ENCODE measurements at places on chromosomes 7 and 10. TPM values are rescaled to one million over a fixed set of nuclear protein-coding genes. Genes with fewer than 3 reads are reported as not detected.
A peak's percentile ranks its signal among the peaks of the same experiment; 100 is the strongest.

CALML5 gene
- not detected for total RNA-seq

ZNF25 gene
- total RNA-seq, result 4.4 TPM

GRCh38 chr7:82257118-82257695 is 186.4 kb downstream of the CACNA2D1 start:
- no peak for DNase-seq

DNA sequence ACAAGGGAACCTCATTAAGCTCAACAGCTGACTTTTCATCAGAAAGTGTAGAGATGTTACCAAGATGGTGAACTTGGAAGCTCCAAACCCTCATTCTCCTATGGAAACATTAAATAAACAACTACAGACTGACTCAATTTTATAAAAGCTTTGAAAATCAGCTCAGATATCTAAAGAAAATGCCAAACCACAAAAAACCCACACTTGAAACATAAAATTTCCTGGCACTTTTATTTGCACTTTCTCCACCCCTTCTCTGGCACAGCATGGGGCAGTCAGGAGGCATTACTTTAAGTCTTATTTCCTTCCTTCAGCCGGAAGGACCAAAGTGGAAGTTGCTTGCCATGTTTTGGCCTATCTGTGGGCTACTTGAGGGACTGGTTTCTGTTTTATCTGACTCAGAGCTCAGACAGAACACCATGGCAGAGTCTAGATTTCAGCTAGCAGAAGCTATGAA is 114.7 kb downstream of the ODAD2 start:
- DNase-seq, result no peak

DNA sequence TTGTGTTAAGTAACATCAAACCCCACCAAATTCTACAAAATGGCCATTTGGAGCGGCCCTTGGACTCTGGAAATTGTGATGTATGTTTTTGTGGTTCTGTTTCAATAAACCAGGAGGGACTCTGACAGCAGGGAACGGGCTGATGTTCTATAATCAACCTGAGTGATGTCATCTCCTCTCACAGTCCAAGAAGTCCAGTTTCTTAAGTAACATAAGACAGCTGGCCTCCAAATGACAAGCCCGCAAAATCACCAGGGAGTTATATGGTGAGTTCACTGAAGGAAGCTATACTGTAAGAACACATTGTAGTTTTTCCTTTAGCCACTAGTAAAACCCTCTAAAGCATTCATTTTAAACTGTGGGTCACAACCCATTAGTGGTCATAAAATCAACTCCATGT is 34.0 kb downstream of the GOT1 start:
- no peak for DNase-seq

DNA sequence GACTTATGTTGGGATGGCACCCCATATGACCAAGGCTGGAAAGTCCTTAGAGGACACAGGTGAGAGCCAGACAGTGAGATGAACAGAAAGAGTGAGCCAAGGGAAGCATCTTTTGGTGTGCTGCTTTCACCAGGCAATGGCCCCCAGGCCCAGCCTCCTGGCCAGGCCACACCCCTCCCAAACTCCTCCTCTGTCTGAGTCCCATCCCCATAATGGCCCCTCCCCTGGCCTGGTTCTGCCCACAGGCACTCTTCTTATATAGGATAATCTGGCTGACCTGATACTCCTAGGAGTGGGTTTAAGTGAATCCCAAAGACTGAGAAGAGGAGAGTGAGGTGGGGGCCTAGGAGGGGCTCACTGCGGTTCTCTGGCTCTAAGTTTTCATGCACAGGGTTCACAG is 252.5 kb downstream of the RPS24 start:
- DNase-seq, result no peak

CRHR2 gene
- total RNA-seq, result not detected

DNA sequence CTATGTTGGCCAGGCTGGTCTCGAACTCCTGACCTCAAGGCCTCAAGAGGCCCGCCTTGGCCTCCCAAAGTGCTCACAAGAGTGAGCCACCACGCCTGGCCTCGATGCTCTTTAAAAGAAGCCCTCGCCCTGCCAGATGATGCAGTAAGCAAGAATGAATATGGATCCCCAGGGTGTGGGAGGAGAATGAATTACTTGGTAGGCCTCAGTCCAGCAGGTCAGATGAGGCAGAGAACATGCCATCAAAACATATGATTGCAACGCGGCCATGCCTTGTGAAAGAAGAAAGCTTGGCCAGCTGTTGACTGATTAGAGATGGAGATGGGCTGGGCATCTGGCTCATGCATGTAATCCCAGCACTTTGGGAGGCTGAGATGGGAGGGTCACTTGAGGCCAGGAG is 68.7 kb downstream of the CAMK1D start:
- no peak for DNase-seq

ZFAND4 gene
- total RNA-seq, result 23.3 TPM

HOXA10 gene
- total RNA-seq, result not detected

DNA sequence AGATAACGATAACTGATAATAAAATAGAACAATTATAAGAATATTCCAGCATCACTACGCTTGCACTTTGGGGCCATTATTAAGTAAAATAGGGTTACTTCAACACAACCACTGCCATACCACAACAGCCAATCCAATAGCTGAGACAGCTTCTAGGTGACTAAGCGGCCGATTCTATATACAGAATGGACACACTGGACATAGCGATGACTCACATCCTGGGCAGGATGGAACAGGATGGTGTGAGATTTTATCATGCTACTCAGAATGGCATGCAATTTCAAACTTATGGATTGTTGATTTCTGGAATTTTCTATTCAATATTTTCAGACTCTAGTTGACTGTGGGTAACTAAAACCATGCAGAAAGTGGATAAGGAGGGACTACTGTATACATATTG is 920.9 kb downstream of the LRMDA start:
- DNase-seq, result no peak

- no peak for DNase-seq
These were observed 275.4 kb downstream of the GRID1 start for GRCh38 chr10:86091216-86091615.

- peak; percentile 24 for DNase-seq
These were observed 133.8 kb upstream of the PLXNA4 start for GRCh38 chr7:132709971-132710567.

COL26A1 gene
- total RNA-seq, result not detected

PARP12 gene
- total RNA-seq, result 96.9 TPM

- DNase-seq, result no peak
These were observed 248.1 kb upstream of the HABP2 start for GRCh38 chr10:113304726-113305125.

- no peak for DNase-seq
These were observed 156.5 kb downstream of the CSTF2T start for GRCh38 chr10:51542853-51543252.

MSMB gene
- not detected for total RNA-seq

DNA sequence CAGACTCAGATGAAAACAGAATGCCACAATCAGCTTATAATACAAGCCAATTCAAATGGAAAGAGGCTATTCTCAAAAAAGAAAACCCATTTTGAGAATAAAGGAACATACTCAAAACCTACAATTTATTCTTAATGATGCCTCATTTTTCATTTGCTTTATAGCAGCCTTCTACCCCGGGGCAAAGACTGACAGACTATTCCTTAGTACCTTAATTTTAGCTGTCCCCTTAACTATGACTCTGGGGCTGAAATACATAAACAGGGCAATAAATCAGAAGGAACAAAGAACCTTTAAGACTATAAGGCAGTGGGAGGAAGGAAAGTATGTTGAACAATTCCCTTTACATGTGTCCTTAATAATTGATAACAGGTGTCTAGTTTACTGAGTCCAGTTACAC is 76.8 kb downstream of the TMEM106B start:
- no peak for DNase-seq

HYAL4 gene
- total RNA-seq, result not detected

DNA sequence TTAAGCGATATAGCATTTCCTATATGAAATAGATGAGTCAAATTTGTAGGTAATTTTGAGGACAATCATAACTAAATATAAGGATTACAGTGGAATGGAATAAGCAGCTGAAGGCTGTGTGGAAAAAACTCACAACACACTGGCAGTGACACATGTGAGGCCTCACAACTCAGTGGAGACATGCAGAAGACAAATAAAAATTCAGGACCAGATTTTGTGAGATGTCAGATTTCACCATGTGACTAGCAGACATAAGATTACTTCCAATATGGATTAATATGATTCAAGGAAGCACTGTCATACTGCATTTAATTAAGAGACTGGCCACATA is 17.6 kb downstream of the ERLIN1 start:
- no peak for DNase-seq

DNA sequence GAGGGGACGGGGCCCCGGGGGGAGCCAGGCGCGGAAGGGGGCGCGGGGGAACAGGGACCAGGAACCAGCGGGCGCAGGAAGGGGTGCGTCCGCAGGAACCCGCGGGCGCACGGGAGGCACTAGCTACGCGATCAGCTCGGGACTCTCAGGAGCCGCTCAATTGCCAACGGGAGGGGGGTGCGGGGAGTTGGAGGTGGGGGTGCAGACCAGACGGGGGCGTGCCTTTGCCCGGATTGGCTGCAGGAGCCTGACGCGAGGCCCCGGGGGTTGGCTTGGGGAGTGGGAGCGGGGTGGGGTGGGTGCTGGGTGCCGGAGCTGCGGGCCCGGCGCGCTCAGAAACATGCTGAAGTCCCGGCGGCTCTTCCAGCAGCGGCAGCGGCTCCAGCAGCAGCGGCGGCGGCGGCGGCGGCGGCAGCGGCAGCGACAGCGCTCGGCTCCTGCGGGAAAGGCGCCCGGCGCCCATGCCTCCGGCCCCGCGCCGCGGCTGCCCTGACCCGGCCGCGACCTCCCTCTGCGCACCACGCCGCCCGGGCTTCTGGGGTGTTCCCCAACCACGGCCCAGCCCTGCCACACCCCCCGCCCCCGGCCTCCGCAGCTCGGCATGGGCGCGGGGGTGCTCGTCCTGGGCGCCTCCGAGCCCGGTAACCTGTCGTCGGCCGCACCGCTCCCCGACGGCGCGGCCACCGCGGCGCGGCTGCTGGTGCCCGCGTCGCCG is at the start of gene ADRB1:
Gene ADRB1 (plus strand): TSS at position 335 of the 715 bp plus-strand sequence. CDS start 267 bp downstream, at position 602.
- peak; percentile 60 for DNase-seq

DNA sequence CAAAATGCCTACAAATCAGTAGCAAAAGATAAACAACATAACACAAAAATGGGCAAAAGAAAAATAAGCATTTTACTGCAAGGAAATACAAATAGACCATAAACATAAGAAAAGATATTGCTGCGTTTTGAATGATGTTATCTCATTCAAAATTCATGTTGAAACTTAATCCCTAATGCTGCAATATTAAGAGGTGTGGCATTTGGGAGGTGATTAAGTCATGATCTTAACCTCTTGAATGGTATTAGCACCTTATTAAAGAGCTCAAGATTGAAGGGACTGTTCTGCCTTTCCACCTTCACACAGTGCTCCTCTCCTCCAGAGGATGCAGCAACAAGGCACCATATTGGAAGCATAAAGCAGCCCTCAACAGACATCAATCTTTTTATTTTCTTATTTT is 12.4 kb upstream of the TNKS2 start:
- DNase-seq, result no peak

CDHR3 gene
- 0.92 TPM for total RNA-seq

DNA sequence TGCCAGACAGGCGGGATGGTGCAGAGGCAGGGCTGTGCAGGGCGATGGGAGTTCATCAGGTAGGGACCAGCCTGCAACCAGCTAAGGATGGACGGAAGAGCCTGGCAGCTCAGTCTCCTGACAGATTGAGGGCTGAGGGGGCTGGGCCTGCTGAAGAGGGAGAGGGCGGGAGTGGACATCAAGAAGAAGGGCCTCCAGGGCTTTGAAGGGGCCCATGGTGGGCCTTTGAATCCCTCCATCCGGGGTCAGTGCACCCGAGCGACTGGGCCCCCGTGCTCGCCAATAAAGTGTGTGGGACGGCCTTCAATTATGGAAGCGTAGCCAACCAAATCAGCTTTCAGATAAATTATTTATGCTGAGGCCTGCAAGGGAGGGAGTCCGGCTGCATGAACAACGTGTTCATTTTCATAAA is 431.2 kb downstream of the RPS24 start:
- no peak for DNase-seq

DNA sequence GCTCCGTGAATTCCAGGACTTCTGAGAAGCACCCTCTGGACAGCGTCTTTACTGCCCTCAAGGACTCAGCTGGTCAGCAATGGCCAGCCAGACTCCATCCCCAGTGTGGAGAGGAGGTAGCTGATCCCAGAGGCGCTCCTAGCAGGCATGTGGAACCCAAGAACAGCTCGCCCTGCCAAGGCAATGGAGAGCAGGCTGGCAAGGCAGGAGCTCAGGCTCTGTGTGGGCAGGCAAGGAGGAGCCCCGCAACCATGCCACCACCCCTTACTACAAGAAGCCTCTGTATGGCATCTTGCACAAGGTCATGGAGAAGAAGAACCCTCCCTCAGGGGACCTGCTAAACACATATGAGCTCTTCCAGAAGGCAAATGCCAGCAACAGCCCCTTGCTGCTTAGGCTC is 34.4 kb upstream of the SGMS1 start:
- DNase-seq, result no peak

CYP2C19 gene
- total RNA-seq, result not detected

- DNase-seq, result no peak
These were observed 47.9 kb upstream of the IGFBP3 start for GRCh38 chr7:45968856-45969541.

DNA sequence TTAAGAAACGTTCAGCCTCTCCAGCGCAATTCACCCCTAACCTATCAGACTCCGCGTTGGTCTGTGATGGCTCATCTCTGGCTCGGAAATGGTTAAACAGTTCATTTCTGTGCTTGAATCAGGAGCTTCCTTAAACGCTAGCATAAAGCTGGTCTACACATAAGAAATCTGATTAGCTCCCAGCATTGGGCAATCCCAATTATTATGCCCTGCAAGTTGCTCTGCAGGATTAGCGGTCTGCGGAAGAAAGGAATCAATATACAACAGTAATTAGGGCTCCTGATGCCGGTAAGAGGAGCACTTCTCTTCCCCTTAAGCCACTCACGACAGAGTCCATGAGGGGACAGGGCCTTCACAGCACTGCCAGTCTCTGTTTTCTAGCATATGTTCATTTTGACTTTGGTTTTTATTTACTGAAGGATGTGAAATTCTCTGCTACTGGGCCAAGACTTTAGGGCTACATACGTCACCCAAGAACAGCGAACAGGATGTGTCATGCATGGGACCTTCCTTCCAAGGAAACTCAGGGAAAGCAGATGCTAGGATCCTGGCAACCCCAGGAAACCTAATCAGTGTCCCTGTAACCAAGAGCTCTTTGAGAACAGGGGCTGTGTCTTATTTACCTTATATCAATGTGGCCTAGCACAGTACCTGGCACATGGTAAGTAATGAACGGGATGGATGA is 324.4 kb downstream of the KCNMA1 start:
- DNase-seq, result no peak

ASB10 gene
- total RNA-seq, result not detected

TMEM236 gene
- total RNA-seq, result 0.13 TPM

DNA sequence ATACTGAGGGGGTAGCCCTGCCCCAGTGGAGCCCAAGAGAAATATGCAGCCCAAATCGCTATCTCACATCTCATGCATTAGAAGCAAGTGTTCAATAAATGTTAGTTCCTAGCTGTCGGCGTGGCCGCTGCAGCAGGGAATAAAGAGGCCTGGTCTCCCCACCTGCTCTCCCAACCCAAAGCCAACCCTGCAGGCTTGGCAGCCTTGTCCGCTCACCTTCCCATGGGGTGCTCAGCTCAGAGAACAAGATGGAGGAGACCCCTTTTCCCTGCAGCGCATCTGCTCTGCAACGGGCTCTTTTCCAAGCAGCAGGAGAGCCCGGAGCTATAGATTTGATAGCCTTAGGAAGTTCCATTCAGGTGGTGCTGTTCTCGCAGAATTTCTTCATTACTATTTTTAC is 12.0 kb upstream of the DOCK1 start:
- no peak for DNase-seq

- no peak for DNase-seq
These were observed 104.5 kb downstream of the RAB11FIP2 start for GRCh38 chr10:117942226-117942625.

PRRT4 gene
- total RNA-seq, result 0.16 TPM

IL15RA gene
- 18.1 TPM for total RNA-seq

- no peak for DNase-seq
These were observed 59.8 kb upstream of the TES start for GRCh38 chr7:116150588-116150987.
